ENCODE measurements at places on chromosomes 11 and 22.

DNA sequence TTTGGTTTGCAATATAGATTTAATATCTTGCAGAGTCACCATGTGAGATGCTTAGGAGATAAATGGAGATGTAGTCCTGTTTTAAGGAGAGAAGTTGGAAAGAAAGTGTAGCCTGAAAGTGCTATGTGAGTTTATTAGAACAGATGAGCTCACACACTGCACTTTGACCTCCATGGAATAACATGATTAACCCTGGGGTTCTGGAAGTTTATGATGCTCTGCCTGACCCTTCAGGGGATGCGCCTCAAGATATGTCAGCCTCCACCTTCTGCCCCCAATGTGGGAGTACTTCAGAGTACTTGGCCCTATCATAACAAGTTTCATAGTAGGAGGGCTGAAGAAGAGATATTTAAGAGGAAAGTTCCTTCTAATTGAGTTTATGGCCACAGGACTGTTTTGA, 23.3 kb upstream of the TRIM21 start:
- no peak for DNase-seq

GRCh38 chr11:63915961-63916836, 765 bp downstream of the RCOR2 start:
- DNase-seq: peak; percentile 63

DNA sequence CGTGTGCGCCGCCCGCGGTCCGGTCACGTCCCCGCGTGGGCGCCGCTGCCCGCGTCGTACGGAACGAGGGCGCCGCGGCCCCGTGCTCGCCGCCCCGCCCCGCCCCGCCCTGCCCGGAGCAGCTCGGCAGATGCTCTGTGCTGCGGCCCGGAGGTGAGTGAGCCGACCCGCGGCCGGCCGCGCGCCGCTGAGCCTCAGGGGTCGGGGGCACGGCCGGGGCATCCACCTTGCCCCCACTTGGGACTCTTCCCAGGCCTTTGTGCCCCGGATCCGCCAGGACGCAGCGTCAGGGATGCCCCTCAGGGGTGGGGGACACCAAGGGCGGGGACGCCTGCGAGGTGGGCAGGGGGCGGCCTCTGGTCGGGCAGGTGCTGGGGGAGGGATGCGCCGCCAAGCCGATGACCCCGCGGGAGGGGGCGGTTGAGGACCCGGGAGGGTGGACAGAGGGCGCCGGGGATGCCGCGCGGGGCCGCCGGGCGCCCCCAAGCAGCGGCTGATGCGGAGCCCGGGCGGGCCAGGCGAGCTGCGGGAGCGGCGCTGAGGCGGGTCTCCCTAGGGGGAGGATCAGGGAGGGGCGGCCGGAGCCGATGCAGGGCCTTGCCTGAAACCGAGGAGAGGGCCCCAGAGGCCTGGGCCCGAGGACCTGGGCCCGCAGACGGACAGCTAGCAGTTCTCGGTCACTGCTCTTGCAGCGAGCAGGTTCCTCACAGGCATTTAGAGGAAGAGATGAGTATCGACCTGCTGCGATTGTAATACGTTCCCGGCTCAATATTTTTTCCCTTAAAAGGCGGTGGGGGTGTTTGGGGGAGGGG, at the start of gene GNAZ:
Gene GNAZ (plus strand): TSS at position 102 of the 812 bp plus-strand sequence. CDS start 25,177 bp downstream, outside the sequence.
- DNase-seq: peak; percentile 12

GRCh38 chr11:129536338-129536737, 160.7 kb downstream of the BARX2 start:
- no peak for DNase-seq

- DNase-seq: no peak
Observed at GRCh38 chr11:65503949-65504673, 5.3 kb downstream of the MALAT1 start.
